Osteoblast (primary cell): ENCODE measurements at places on chromosomes 6 and 20.
A peak's percentile ranks its signal among the peaks of the same experiment; 100 is the strongest.

- DNase-seq, result no peak
These were observed 36.3 kb upstream of the C6orf118 start for GRCh38 chr6:165345700-165346099.

- DNase-seq, result peak; percentile 5
These were observed 116.2 kb downstream of the GMDS start for GRCh38 chr6:2129182-2129621.

DNA sequence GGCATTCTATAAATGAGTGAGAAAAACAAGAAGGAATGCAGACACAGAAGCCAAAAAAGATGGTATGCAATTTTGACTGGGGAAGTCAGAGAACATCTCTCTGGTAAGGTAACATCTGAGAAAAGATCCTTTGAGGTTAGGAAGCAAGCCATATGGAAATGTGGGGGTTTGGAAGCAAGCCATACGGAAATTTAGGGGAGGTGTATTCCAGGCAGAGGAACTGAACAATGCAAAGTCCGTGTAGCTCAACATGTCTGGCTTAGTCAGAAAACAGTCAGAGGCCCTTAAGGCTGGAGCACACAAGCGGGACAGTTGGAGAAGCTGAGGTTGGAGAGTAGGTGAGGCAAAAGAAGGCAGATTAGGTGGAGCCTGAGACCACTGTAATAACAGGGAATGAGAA, 35.3 kb downstream of the RALGAPA2 start:
- no peak for DNase-seq

GRCh38 chr6:5028301-5028700, 24.5 kb upstream of the RPP40 start:
- DNase-seq, result no peak

GRCh38 chr6:141510803-141511202, 621.9 kb upstream of the GJE1 start:
- no peak for DNase-seq

- DNase-seq, result no peak
These were observed 31.3 kb upstream of the E2F3 start for GRCh38 chr6:20370393-20370792.

DNA sequence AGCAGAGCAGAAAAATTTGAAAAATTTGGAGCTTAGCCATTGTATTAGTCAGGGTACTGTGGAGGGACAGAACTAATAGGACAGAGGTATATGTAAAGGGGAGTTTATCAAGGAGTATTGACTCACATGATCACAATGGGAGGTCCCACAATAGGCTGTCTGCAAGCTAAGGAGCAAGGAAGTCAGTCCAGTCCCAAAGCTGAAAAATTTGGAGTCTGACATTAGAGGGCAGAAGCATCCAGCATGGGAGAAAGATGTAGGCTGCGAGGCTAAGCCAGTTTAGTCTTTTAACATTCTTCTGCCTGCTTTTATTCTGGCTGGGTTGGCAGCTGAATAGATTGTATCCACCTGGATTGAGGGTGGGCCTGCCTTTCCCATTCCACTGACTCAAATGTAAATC, 82.0 kb downstream of the SMPDL3A start:
- DNase-seq, result no peak

DNA sequence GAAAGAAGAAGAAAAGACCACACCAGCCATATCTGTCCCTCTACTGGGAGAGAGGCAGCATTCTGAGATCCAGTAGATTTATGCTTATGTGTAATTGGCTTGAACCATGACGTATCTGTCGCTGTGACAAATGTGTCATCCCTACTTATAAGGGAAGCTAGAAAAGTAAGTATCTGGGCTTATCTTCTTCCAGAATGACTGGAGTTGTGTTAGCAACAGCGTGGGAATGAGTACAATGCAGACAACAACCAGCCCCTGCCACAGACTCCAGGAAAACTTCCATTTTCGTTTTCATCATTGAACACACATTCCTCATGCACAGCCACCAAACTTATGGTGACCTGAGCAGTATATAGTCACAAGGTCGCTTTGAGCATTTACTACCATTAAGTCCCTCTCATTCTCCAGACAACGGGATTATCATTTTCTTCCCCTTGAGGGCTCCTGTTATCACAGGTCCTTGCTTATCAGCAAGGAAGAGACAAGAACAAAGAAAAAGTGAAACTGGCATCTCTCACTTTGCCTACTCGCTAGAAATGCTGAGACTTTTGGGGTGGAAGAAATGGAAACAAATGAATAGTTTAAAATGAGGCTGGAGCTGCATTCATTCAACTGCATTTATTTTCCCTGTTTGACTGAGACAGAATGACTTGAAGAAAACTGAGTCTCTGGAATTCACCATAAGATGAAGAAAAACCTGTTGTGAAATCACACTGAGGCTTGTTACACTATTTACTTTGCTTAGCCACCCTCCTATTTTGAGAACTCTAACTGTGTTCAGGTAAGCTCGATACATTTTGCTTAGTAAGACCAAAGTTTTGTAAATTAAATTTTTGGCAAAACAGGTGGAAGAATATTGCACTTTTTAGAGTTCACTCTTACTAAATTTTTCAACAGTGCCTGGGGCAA, 149.3 kb upstream of the FOXQ1 start:
- DNase-seq, result no peak

DNA sequence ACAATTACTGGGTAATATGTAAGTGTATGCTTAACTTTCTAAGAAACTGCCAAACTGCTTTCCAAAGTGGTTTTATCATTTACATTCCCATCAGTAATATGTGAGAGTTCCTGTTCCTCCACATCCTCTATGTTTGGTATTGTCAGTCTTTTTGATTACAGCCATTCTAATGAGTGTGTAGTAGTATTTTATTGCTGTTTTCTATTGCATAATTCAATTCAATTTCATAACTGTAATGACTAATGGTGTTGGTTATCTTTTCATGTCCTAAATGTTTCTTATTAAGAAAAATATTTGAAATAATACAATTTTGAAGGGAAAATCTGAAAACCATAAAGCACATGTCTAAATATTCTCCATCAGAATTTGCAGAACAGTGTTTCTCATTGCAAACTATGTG, 119.3 kb downstream of the MAP3K7 start:
- no peak for DNase-seq

DNA sequence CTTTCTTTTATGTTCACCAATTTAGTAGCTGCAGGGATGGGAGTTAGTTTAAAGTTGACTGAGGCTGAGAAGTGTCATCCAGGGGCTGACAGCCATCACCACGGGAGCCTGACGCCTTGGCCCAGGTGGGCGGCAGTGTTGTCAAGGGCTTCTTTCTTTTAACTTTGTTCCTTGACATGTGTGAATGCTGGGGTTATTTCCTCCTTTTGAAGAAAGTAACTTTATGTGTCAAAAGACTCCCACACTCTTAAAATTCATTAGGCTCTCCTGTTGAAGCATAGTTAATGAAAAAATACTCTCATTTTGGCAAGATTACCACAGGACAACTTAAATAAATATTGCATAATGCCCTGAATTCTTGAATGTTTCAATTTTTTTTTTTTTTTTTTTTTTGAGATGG, 50.0 kb downstream of the SASH1 start:
- no peak for DNase-seq

DNA sequence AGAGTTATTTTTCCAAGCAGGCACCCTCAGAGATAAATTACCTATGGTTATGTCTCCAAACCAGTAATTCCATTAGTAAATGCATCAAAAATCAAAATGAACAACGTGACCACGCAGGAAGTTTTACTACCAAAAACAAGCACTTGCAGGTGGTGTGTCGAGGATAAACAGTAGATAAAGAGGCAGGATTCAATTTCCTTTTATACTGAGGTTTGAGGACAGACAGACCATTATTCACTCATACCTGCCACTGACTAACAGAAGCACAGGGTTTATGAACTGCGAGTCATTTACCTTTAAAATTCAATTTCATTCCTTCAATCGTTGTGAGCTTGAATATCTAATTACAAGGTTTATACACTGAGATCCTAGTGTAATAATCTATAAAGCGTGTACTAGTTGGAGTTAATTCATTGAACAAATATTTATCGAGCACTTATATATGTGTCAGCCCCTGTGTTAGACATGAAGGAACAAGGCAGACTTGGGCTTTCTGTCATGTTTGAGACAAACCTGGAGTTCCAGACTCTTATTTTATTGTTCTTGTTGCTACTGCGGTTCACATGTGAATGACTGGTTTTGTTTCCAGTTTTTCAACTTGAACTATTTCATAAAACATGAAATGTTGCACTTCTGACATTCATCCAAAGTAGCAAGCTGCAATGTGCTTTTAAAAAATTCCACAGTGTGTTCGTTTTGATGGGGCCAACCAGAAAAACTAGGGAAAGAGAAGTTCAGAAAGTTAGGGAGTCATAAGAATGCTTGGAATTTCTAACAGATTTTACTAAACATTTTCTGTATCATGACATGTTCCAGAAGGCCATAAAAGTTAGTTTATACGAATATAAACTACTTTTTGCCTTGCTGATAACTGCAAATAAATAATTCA, 205.6 kb downstream of the UST start:
- DNase-seq, result peak; percentile 9

GRCh38 chr20:43183536-43184070, 6.1 kb downstream of the PTPRT start:
- no peak for DNase-seq

DNA sequence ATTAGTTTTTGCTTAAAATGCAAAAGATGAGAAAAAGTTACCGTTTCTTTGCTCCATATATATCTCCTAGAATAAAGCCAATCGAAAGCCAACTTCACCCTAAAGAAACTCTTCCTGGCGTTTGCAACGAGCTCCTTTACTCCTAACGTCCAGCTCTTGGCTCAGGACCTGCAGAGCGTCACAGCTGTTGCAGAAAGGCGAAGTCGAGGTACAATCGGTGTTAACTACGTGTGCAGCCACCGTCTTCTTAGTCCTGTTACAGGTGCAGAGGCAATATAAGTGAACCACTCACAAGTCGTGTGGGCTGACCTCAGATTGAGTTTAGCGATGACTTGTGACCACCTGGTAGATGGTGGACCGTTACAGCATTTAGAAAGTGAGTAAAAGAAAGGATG, 113.1 kb downstream of the TRIM27 start:
- DNase-seq, result no peak

DNA sequence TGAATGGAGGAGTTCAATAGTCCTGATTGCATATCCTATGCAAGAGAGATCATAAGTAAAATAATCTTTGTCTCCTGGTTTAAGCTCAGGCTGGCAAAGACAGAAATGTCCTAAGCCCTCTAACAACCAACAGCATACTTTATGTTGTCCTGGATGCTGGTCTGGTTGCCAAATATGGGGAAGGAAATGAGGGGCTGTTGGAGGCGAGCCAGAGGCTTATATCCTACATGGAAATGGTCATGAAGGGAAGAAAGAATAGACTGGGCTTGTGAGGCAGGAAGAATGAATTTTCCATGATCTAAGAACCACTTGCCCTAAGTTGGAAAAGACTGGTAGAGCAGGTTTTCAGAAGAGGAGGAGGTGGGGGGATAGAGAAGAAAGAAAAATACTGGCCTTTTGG, 237.1 kb downstream of the SMOC2 start:
- DNase-seq, result no peak

GRCh38 chr6:110886555-110887167, 12.1 kb downstream of the AMD1 start:
- DNase-seq, result no peak
